ENCODE measurements at places on chromosomes 16 and 17.

- DNase-seq = no peak
These were observed 9.2 kb downstream of the UBFD1 start for GRCh38 chr16:23566724-23567123.

DNA sequence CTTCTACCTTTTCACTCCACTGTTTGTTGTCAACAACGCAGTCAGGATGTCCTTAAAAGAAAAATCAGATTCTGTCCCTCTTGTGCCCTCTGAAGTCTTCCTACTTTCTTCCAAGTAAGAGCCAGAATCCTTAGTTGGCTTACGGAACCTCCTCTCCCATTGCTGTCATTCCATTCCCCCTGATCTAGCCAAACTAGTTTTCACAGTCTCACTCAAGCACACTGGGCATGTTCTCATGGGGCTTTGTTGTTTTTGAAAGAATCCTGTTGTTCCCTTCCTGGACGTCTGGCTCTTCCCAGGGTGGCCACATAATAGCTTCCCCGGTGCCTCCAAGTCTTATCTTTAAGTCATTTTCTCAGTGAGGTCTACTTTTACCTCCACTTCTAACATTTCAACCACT is 158.6 kb upstream of the ELAC2 start:
- no peak for DNase-seq

DNA sequence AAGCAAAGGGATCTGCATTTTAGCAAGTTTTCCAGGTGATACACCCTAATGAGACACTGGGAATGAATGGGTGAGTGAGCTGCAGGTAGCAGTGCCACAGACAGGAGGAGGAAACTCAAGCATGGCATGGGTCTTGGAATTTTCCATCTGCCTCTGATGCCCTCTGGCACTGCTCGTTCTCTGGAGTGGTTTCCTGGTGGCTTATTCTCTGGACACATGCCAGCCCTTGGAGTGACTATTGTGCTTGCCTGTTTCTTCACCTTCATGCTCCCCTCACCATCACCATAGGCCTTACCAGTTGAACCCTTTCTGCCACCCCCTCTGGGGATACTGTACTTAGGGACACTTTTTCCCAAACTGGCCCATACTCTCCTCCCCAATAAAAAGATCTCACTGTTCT is 1.6 kb downstream of the COASY start:
- DNase-seq = no peak

DNA sequence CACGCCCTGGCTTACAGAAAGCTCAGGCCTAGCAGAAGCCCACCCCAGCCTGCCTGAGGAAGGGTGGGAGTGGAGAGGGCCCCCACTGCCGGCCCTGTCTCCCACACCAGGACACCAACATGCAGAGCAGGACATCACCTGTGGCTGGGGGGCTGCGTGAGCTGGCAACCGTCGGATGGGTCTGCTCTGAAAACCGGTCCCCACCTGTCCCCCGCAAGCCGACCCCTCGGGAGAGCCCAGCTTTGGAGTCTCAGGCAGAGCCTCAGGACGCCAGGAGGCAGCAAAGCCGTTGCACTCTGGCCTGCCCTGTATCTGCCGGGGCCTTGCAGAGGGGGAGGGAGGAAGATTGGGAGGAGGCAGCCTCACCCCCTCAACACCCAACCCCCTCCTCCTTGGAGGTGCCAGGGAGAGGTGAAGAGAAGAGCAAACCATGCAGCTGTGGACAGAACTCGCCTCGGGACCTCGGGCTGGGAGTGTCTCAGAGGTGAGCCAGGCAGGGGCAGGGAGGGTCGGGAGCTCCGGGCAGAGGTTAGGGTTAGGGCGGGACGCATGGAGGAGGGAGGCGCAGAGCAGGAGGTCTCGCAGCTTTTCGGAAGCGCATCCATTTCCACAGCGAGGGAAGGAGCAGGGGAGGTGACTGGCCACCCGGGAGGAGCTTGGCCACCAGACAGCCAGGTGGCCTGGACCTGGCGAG is 30.4 kb upstream of the ZC3H18 start:
- no peak for DNase-seq

DNA sequence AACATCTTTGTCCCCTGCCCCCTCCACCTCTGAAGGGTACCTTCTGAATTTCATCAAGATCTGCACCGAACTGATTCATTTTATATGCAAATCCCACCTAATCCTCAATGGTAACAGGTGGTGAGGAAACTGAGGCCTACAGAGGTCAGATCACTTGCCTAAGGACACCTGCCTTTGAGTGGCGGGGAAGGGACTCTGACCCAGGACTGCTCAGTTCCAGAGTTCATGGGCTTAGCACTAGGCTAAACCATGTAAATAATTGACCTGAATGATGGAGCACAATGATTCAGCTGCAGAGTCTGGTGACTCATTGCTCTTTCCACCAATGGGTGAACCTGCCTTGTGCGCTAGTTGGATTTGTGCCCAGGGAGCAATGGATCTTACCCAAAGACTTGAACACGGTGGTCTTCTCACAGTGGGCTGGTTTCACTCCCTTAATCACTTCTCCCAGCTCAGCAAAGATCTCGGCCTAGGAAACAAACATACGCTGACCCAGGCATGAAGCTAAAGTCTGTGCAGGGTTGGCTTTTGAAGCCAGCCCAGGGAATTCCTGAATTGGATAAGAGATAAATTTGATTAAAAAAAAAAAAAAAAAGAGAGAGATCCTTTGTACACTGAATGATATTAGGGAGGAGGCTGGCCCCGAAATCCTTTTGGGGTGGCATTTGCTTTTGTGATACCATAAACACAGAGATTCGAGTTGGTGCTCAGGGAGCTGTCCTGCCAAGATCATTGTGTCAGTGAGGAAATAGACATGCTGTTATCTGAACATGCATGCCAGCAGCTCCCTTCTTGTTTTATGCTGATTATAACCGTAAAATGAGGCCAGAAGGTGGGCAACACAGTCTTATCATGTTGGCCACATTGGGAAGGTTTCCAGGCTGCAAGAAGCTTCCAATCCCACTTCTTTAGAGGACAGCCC is 17.0 kb downstream of the CRYM start:
- no peak for DNase-seq

GRCh38 chr17:7177191-7177953 is 1.8 kb downstream of the ASGR1 start:
- peak; percentile 61 for DNase-seq

DNA sequence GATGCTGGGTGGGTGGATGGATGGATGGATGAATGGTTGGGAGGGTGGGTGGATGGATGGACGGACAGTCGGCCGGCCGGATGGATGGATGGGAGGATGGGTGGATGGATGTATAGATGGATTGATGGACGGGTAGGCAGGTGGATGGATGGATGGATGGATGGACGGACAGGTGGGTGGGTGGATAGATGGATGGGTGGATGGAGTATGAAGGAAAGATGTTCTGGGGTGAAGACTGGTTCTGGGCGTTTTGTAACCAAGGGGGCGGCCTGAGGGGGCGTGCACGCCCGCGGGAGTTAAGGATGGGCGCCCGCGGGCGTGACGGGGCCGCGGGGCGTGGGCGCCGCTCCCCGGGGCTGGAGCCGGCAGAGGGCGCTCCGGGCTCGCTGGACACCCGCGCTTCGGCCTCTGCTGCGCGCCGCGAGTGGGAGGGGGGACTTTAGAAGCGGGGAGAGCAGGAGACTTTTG is at the start of gene NECAB2:
Gene NECAB2 (plus strand): TSS at position 407 of the 468 bp plus-strand sequence. CDS start 405 bp downstream, outside the sequence.
- no peak for DNase-seq

GRCh38 chr17:75783069-75783783 is 1.4 kb upstream of the UNK start:
- DNase-seq = peak; percentile 53

DNA sequence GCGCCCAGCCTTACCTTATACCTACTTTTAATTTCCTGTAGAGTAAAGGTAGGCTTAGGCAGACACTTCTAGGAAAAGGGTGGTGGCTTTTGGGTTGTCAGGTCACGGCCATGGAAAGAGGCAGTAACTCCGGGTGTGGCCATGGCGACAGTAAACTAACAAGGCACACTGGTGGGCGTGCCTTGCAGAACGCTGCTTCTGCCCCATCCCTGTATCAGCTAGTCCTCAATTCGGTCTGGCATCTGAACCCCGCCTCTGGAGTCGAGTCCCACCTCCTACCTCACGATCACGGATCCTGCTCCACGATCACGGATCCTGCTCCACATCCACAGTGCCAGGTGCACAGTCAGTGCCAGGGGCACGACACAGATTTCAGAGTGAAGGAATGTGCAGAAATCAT is 5.6 kb downstream of the ADCY9 start:
- DNase-seq = no peak

DNA sequence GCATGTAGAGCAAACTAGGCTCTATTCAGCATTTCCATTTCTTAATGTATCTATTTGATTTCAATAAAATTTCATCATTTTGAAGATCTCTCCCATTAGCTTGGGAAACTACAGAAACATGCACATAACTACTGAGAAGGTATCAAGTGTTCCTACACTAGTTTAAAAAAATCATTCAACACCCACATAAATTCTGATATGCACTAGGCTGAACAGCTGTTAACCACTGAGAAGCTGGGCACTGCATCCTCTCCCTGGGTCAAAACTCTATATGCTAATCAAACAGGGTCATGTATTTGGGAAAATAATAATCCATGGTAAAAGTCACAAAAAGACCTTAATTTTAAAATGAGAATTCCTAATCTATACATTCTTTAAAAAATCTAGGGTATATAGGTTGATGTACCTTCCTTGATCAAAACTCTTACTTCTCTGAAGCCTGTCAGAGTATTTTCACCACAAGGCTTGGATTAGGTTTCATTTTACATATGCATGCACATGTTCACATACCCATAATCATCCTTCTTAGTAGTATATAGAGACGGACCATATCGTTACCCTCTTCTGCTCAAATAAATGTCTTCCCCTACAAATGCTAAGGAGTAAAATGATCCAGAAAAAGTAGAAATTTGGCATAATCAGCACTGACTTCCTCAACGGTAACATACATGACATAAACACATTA is 57.2 kb downstream of the KANSL1 start:
- no peak for DNase-seq

- peak; percentile 72 for DNase-seq
These were observed 22.7 kb upstream of the CD300E start for GRCh38 chr17:74646231-74646630.

- no peak for DNase-seq
These were observed 484.6 kb downstream of the KIF2B start for GRCh38 chr17:54307351-54307750.

- no peak for DNase-seq
These were observed 19.9 kb upstream of the PLLP start for GRCh38 chr16:57304169-57305061.

- no peak for DNase-seq
These were observed 516 bp downstream of the ABR start for GRCh38 chr17:1179112-1179817.

DNA sequence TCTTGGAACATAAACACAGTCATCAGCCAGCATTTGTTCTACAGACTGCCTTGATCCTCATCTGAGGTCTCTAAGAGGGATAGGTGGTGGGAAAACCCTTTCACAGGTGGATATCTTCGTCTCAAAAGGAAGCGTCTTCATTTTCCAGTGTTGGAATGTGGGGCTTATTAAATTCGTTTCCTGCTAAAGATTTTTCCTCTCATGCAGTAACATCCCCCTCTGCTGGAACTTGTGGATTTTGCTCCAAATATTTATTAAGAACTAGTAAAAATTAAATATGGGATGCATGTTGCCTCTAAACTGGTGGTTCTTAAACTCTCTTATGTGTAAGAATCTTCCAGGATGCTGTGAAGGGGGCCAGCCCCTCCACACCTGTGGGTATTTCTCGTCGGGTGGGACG is 20.1 kb upstream of the MLYCD start:
- peak; percentile 18 for DNase-seq

GRCh38 chr17:61591930-61592329 is 911 bp upstream of the NACA2 start:
- DNase-seq = no peak

- DNase-seq = no peak
These were observed 3.6 kb downstream of the TEX2 start for GRCh38 chr17:64259426-64259825.

GRCh38 chr16:17312094-17312710 is 158.6 kb downstream of the XYLT1 start:
- no peak for DNase-seq

DNA sequence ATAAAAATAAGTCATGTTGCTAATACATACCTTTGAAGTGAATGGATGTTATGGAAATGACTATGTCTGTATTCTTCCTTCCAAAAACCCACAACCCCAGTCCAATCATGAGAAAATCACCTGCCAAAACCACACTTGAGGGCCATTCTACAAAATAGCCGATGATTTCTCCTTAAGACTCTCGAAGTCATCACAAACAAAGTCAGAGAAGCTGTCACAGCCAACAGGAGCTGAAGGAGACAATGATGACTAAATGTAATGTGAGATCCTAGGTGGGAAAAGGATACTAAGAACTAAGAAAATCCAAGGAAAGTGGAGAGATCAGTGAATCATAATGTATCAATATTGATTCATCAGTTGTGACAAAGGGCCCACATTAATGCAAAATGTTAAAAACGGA is 432.9 kb upstream of the DYNLRB2 start:
- DNase-seq = no peak

DNA sequence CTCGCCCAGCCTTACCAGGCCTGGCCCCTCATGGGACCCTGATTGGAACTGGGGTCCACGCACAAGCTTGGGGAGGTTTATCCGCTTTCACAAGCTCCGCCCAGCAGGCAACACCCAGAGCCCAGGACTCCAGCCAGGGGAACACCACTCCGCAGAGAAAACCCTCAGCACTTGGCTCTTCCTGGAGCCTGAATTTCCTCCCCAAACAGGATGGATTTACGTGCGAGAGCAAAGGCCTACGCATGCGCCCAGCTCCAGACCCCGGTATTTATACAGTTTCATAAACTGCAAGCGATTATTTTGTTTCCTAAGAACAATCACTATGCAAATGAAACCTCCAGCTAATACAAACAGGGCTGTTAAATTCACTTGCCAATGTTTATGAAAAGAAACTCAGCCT is 22.8 kb downstream of the ZNF423 start:
- no peak for DNase-seq

GRCh38 chr17:73316919-73317505 is 5.2 kb upstream of the CDC42EP4 start:
- peak; percentile 10 for DNase-seq

DNA sequence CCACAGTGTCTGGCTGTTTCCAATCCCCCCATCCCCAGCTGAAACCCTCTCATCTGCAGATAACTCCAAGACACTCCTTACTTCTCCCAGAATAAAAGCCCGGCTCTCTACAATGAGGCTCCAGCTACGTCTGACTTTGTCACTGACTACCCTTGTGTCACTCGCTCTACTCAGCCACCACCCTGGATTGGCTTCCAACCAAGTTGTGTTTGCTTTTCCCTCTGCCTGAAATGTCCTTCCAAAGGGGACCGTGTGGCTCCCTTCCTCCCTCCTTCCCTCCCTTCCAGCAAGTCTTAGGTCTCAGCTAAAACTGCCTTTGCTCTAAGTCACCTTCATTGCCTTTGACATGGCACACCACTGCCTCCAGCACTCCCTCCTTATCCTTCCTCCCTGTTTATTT is 42.8 kb downstream of the CDH1 start:
- DNase-seq = no peak

GRCh38 chr17:14813649-14814370 is 451.3 kb downstream of the PMP22 start:
- DNase-seq = peak; percentile 4

DNA sequence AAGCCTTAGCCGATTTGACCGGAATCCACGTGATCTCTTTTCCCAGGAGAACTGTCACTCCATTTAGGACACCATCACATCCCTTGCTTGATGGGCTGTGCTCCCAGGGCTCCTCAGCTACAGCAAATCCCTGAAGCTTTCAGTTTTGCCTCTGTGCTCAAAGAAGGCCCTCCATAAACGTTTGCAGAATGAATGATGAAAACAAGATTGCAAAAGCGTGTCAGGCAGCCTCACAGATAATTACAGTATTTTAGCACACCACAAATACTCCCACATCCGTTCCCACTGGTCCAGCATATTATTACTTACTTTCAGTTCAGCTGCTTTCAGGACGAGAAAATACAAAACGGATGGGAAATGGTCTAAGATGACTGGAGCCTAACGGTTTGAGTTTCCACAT is 84.6 kb downstream of the USP31 start:
- DNase-seq = no peak
